ENCODE measurements at places on chromosomes 2 and 18.

DNA sequence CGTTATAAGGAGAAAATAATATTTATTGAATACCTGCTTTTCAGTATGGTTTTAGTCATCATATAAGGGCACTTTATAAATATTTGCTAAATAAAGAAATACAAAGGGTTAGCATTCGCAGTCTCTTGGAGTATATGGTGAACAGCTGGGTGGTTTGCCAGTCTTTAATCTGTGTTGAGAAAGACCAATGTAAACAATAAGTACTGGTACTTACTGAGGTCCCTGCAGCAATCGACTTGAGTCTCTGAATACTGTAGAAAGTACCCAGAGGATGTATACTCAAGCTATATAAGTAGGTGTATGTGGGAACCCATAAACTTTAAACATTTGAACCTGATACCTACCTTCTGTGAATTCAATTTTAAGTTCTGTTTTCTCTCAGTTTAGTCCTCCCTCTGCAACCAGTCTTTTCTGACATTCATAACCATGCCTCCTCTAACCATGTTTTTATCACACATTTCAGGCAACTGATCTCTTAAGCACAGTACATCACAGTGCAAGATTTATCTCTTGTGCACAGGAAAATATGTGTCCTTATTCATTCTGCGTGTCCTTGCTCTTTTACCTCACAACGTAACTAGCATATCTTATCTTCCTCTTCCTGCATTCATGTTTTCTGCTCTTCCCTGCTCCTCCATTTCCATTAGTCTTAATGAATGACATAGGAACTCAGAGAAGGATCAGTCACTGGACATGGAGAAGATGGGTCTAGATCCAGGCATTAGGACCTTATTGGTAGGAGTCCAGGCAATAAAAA, 21.7 kb downstream of the C18orf63 start:
- DNase-seq, result no peak

- no peak for DNase-seq
Observed at GRCh38 chr2:39517622-39518021, 80.5 kb upstream of the MAP4K3 start.

GRCh38 chr2:102841107-102841840, 79.4 kb downstream of the TMEM182 start:
- DNase-seq, result no peak

DNA sequence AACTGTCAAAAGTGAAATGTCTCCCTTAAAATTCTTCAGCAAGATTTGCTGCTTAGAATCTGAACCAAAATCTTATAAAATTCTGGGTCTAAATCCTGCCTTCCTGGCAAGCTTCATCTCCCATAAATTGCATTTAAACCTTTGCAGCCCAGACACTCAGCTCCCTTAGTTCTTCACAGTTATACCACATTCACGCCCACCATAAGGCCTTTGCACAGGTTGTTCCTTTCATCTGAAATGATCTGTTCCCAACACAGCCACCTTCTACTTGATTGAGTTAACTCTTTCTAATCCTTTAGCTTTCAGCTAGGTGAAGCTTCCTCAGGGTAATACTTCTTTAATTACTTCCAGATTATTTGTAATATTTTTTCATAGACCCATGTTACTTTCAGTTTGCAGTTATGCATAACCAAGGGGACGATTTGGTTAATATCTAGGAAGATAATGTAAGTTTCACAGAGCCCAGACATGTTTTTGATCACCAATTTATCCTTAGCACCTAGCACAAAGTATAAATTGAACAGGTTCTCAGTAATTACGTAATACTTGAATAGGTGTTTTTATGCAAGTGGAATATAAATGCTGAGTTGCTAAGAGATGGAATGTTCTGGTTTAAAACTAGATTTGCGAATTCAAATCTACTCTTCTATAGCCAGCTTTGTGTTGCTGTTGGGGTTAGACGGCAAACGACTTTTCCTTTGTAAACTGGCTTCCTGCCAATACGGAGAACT, 779.7 kb upstream of the PKDCC start:
- no peak for DNase-seq

GRCh38 chr2:65913813-65914212, 481.4 kb upstream of the SPRED2 start:
- no peak for DNase-seq

DNA sequence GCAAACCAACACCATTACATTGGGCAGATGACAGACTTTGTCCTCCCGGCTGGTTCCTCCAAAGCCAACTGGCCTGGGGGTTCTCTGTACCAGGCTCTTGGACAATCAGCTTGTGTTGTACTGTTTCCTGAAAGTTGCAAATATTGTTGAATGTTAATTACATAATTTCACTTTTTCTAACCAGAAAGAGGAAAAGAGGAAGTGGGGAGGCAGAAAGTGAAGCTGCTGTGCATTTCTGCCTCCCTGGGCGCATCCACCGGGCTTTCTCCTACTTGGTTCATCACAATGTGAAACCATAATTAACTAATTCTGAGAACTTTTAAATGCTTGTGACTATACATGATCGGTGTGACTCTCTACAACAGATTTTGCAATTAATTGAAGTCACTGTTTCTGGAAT, 10.1 kb downstream of the TWIST2 start:
- no peak for DNase-seq

- DNase-seq, result no peak
Observed at GRCh38 chr18:22868831-22869230, 64.3 kb upstream of the RBBP8 start.

DNA sequence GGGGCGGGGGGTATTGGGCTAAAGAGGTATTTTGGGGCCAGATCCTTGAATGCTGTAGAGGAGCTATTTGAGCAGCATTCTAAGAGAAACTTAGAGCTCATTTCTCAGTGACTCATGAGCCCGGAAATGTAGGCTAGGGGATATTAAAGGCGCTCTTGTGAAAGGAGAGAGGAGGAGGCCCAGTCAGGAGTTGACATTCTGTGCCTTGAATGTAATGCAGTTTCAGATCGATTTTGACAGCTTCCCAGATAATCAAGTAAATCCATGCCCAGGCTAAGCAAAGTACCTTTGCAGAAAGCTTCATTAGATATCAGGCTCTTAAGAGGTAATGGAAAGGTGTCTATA, 1.5 kb downstream of the CAB39 start:
- DNase-seq, result peak; percentile 37

GRCh38 chr2:65371074-65371434, 61.3 kb downstream of the SPRED2 start:
- DNase-seq, result no peak

GRCh38 chr18:5488844-5489243, 55.0 kb downstream of the EPB41L3 start:
- no peak for DNase-seq

GRCh38 chr2:190343536-190344275, at the start of gene INPP1:
INPP1 (plus strand) TSS chr2:190343589; CDS start chr2:190360103, 16,514 bp downstream.
- peak; percentile 68 for DNase-seq

- no peak for DNase-seq
Observed at GRCh38 chr2:183063083-183063482, 15.5 kb upstream of the DUSP19 start.

- no peak for DNase-seq
Observed at GRCh38 chr2:119679526-119679837, 481 bp downstream of the TMEM177 start.

GRCh38 chr2:152470861-152471854, 136.2 kb downstream of the FMNL2 start:
- DNase-seq, result no peak

DNA sequence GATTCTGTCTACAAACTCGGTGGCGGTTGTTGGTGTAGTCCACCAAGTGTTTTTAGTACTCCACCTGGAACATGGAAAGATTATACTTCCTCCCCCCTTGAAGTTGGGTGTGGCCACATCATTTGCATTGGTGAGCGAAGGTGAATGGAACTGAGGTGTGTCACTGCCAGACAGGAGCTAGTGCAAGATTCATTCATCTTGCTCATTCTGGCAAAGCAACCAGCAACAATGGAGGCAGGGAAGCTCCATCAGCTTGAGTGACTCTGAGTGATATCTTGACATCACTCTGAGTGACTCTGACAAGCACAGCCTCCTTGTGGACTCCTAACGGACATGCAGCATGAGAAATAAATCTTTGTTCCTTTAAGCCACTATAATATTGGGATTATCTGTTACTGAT, 54.7 kb upstream of the SLC1A4 start:
- no peak for DNase-seq

GRCh38 chr2:61769093-61769675, 84.7 kb downstream of the FAM161A start:
- no peak for DNase-seq

DNA sequence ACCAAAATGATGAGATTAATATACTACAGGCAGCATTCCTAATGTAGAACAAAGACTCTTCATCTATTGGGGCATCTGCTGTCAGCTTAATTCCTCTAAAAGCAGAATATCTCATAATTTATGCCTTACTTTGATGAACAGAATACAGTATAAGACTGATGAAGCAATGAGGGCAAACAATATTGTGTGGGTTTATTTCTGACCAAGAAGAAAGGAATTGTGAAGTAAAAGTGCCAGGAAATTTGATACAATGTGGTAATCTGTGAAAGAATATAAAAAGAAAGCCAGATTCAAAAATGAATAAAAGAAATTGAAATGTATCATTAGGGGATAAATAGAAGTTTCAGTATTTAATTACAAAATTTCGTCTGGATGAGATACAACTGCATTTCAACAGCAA, 78.8 kb upstream of the TTC21B start:
- DNase-seq, result no peak

GRCh38 chr2:164934401-164935117, 20.8 kb downstream of the SLC38A11 start:
- no peak for DNase-seq

DNA sequence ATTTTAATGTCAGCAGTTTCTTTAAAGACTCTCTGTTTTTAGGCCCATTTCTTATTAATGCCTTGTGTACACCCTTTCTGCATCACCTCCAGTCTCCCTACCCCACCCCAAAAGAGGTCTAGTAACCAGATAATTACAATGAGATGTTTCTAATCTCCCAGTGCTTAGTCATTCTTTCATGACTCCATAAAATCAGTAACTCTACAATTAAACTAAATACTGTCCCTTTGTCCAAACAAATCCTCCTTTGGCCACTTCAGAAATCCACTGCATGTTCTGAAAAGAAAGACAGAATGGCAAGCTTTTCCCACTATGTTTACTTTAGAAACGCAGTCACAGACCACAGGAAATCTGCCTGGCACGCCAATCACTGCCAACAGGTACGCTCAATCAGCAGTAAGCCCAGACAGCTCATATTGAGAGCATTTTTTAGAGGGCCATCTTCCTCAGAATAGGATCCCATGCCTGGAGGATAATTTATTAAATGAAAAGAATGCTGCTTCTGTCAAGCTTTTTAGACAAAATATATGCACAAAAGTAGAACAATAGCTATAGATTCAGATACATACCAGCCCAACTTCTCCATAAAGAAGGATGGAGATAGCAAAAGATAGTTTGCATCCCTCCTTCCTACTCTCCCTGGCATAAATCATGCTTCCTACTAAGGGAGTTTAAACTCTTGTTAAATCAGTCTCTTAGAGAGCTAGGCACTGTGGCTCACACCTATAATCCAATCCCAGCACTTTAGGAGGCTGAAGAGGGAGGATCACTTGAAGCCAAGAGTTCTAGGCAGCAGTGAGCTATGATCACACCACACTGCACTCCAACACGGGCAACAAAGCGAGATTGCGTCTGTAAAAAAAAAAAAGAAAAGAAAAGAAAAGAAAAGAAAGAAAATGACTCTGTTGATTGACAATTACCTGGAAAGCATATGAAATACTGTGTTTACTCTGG, 14.6 kb downstream of the CLASP1 start:
- DNase-seq, result no peak

- no peak for DNase-seq
Observed at GRCh38 chr2:41906338-41906725, 141.5 kb upstream of the PKDCC start.

DNA sequence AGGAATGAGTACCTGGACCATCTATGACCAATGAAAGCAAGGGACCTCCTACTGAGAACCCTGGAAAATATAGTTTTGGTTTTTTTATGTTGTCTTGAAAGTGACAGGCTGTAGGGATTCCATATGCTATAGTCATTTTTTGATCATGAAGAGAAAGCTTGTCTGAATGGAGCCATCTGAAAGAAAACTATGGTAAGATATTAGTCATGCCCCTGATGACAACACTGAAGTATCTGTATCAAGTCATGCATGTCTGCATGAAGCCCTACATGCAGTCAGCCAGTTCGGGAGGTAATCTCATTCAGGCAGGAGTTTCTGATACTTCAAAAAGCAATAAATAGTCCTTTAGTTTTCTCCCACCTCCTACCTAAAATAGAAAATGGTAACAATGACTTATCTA, 1042.0 kb downstream of the DPP10 start:
- DNase-seq, result no peak

- no peak for DNase-seq
Observed at GRCh38 chr2:53235836-53236582, 531.6 kb upstream of the CHAC2 start.

- DNase-seq, result no peak
Observed at GRCh38 chr2:182826064-182826463, 40.4 kb downstream of the FRZB start.

DNA sequence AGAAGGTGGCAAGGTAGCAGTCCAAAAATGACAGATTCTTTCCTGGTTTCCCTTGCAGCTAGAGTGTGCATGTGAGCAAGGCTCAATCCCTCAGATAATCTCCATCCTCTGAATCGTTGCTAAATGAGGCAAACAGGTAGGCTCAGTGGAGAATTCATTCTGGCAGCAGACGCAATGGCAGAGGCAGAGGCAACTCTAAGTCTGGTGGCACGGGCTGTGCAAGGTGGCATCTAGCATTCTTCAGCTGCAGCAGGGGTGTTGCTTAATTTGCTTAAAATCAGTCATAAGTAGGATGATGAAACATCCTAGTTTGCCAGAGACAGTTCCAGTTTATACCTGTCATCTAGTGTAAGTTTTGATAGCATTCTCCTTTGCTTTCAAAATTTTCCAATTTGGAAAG, 391.1 kb upstream of the MEX3C start:
- no peak for DNase-seq

DNA sequence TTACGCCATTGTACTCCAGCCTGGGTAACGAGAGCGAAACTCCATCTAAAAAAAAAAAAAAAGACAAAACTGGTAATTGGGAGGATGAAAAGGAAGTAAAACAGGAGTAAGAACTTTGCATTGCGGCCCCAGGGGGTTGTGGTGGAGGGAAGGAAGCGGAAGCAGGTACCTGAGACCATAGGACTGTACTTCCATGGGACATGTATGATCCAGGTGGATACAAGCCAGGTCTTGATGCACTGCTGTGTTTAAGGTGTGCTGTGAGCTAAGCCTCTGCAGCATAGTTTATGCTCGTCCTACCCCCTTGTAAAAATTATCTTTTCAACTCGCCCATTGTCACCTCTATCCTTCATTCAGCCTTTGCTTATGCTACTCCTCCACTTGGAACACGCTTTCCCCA, 23.7 kb downstream of the FBXO36 start:
- no peak for DNase-seq

DNA sequence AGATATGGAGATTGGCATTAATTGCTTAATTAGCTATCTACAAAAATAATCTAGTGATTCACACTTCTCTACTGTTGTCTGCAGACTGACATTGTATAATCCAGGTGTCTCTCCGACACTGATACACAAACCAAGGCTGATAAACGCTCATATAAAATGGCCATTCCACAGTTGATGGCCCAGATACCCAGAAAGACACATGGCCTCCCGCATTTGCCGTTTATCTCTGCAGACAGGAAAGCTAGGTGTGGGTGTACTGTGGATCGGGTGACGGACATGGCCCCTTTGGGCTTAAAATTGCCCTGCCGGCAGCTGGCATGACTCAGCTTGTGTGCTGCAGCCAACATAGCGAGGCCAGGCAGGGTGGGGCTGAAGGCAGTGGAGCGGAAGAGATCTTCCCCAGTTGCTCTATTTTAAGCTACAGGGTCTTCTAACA, 18.5 kb downstream of the PMAIP1 start:
- DNase-seq, result no peak

- DNase-seq, result no peak
Observed at GRCh38 chr2:128155970-128156369, 65.0 kb downstream of the UGGT1 start.

GRCh38 chr2:232831496-232831895, 38.6 kb upstream of the SNORC start:
- DNase-seq, result no peak
